ENCODE measurements at places on chromosomes 2 and 18.

GRCh38 chr2:112996635-112997034 is 8.6 kb upstream of the IL36A start:
- peak; percentile 56 for DNase-seq

DNA sequence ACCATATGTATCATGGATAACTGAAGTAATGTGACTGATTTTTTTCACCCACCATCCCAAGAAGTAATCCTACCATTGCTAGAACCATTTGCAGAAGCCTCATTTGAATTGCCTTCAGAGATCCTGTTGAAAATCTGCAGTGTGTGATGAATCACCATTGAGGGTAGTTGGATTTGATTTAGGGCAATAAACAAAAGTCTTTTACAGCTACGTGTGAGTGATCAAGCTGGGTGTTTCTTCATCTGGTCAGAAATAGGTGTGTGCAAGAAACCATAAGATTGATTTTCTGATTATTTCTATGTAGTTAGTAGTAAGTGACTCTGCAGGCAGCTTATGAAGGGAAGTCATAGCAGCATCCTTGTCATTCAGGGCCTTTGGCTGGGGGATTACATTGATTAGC is 159.6 kb downstream of the MGAT5 start:
- DNase-seq: no peak

- no peak for DNase-seq
Measured at GRCh38 chr2:202508686-202509085, 126.1 kb upstream of the FAM117B start.

DNA sequence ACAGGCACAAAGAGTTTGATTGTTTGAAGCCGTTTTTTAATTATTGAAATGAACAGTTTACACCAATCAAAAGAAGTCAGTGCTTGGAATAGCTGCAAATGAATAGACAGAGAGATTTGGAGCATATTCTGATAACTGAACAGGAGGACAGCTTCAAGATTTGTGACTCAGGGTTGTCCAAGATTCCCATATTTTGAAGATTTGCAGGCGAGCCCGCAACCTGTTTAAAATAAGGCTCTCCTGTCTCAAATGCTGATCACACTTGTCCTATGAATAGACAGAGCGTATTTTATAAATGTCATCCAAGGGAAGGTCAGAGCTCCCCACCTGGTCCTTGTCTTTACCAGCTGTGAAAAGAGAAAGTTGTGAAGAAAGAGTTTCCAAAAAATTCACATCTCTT is 198.7 kb downstream of the RNF144A start:
- no peak for DNase-seq

- no peak for DNase-seq
Measured at GRCh38 chr18:51132256-51132935, 65.1 kb downstream of the MEX3C start.

- DNase-seq: no peak
Measured at GRCh38 chr2:100568989-100569388, 6.2 kb downstream of the PDCL3 start.
